GM13976 (cell line): ENCODE measurements at places on chromosomes 7 and 10.
A peak's percentile ranks its signal among the peaks of the same experiment; 100 is the strongest.

DNA sequence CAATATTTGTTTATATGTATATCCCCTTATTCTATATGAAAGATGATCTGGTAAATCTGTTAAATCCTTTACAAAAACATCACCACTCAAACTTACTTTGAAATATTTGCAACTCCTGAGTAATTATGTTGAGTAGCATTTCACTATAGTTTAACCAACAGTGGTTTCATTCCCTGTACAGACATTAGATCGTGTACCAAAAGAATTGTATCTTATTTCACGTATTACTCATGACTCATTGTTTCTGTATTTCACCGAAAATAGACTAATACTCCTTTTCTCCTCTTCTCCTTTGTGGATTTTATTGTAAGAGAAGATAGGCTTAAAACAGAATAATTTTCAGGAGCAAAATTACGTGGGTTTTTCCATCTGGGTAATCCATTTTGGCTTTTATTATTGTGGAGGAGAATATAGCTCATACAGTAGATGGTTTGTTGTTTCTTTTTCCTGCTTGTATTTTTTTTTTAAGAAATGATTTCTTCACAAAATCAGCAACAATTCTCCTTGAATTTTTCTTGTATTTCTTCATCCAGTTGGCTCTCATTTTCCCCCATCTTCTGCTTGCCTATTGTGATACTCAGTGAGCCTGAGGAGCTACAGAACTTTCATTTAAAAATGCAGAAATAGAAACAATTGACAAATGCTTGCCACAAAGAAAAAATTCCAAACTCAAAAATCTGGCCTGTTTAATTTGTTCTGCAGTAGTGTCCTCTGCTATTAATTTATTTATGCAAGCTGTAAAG, 90.6 kb upstream of the OIT3 start:
- peak; percentile 18 for DNase-seq

GRCh38 chr10:77744245-77744644, 106.6 kb upstream of the KCNMA1 start:
- no peak for DNase-seq

- no peak for DNase-seq
These were observed 25.6 kb downstream of the SCD start for GRCh38 chr10:100372415-100373297.

GRCh38 chr10:81600185-81600584, 274.8 kb upstream of the NRG3 start:
- no peak for DNase-seq

DNA sequence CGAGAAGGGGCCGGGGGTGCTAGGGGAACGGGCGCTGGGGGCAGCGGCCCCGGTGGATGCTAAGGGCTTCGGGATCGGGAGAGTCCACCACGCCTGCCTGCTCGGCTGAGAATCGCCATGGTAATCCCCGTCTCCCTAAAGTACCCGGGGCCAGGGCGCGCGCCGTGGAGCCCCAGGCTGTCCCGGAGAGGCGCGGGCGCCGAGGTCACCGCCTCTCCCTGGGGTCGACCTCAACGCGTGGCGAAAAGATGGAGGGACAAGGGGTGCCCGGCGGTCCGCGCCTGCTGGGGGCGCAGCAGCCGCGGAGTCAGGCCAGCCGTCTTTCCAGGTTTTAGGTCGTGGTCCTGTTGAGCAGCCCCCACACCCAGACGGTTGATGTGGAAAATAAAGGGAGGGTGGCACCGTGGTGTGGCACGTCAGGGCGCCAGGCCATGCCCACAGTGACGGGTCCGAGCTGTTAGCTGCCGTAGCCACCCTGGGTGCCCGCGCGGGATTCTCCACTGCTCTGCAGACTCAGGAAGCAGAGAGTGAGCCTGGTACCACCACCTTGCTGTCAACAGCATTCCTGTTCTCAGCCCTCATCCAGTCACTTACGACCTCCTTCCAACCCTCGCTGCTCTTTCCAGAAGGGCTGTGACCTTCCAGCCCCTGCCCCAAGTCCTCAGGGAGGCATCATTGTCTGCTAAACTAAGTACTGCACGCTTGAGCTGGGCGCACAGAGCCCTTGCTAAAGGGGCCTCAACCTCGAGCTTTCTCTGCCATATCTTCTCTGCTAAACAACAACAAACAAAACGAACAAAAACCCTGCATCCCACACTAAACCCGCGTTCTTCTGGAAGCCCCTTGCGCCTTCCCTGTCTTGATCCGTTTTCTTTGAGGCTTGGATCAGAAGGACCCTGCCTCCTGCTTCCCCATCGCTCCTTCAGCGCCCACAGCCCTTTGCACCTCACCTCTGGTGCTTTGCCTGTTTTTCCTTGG, 666 bp downstream of the SMKR1 start:
- no peak for DNase-seq

DNA sequence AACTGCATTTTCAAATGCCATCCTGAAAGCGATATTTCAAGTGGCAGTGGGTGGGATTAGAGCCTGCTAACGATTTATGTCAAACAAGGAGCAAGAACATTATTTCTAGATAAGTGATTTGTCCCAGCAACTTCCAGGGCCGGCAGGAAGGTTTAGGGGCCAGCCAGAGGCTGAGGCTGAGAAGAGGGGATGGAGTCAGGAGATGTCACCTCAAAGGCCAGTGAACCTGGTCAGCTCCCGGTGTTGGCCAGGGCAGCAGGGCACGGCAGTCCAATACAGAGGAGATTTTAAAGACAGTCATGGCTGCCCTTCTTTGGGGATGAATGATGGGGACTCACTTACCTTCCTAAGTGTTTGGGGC, 105.7 kb upstream of the PPIF start:
- no peak for DNase-seq

DNA sequence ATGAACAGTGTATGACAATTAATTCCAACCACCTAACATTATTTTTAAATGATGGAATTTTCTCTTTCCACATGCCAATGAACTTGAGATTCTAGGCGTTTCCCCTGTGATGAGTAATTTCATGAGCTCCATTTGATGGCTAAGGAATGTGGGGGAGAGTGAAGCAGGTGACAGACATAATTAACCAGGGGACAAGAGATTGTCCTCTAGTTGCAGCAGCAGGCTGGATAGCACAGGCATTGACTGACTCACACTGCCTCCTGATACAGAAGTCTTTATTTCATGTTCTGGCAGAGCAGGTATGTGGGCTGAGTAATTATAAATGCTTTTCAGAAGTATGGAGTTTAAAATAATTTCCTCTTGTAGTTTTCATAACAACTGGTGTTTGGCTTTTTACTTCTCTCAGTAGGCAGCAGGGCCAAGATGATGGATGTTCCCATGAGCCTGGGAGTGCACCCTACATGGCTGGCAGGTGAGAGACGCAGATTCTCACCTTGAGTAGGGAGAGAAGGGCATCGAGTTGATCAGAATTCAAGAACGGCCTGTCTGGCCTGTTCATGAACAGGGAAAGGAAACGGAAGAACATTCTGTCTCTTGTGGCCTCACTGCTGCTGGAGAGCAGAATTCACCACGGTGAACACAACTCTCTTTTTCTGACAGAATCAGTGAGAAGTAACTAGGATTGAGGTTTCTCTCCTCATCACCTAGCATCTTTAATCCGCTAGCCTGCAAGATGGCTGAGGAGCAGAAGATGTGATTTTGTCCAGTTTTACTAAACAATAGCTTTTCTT, 118.8 kb downstream of the AOAH start:
- DNase-seq: no peak

DNA sequence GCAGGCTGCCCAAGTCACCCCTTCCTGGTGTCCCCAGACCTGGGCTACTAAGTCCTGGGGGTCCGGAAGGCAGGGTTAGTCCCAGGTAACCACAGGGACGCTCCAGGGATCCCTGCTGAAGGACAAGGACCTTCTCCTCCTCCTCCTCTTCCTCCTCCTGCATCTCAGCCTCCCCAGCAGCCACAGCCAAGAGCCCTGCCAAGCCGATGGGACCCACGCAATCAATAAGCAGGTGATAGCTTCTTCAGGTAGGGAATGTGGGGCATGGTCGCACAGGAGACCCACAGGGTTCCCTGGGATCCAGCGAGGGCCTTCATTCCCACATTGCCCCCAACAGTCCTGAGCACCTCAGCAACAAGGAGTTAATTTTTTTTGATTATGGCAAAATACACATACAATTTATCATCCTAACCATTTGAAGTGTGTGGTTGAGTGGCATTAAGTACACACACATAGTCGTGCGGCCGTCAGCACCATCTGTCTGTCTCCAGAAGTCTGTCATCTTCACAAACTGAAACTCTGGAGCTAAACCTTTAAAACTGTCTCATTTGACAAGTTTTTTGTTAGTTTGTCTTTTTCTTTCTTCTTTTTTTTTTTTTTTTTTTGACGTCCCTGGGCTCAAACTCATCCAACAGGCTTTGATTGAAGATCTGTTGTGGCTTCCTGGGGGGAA, 12.1 kb downstream of the CRYGN start:
- peak; percentile 18 for DNase-seq

- no peak for DNase-seq
These were observed 36.8 kb upstream of the ADAM12 start for GRCh38 chr10:126425032-126425431.

- DNase-seq: no peak
These were observed 12.7 kb downstream of the PTF1A start for GRCh38 chr10:23204773-23205172.

DNA sequence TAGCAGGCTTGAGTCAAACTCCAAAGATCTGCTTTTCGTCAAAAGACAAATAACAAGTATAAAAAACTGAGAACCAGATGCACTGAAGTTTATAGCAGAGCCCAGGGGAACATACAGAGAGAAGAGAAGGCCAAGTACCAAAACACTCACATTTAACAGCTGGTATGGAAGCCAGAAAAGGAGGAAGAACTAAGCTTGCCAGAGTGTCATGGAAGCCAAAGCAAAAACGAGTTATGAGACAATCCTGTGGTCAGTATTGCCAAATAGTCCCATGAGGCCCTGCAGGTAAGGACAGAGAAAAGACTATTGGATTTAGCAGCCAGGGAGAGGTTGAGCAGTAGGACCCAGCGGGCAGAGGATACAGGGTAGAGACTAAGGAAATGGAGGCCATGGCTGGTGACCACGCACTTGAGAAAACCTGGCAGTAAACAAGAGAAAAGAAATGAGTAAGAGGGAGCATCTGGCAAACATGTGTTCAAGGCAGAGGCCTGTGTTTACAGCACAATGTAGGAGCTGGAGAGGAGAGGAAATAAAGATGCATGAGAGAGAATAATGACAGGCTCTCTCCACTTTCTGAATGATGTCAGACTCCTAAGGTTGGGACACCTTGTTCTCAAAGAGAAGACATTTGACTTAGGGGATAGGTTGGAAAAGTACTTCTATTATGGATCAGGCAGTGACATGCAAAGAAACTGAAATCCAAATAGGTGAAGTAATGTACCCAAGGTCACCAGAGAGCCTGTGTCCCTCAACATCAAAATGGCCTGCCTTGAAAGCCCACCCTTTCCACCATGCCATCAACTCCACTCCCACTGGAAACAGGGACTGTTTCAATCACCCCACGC, 9.1 kb downstream of the CREB3L2 start:
- no peak for DNase-seq

- DNase-seq: no peak
These were observed 52.5 kb upstream of the FRMD4A start for GRCh38 chr10:14383266-14383665.

DNA sequence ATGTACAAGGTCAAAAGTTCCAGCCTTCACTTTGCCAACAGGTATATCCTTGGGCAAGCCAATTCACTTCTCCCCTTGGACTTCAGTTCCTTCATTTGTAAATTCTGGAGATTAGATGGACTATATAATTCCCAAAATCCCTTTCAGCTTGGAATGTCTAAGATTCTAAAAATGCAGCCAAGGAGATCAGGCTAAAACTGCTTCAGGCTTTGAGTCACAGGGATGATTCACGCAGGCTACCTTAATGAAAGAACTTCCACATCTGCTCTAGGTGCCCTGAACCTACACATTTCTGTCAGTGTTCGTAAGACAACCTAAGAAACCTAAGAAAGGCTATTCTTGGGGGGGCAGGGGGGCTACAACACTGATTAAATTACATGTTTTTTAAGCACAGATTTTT, 7.1 kb downstream of the CPVL start:
- DNase-seq: no peak

- no peak for DNase-seq
These were observed 229.3 kb downstream of the MAD1L1 start for GRCh38 chr7:2003451-2003930.

GRCh38 chr7:138247568-138248333, 171.5 kb downstream of the AKR1D1 start:
- DNase-seq: no peak

GRCh38 chr7:69600710-69601519, 2.6 kb downstream of the AUTS2 start:
- no peak for DNase-seq

- DNase-seq: no peak
These were observed 40.3 kb downstream of the SGCE start for GRCh38 chr7:94615666-94616065.

- DNase-seq: no peak
These were observed 46.2 kb downstream of the WDR37 start for GRCh38 chr10:1102416-1102815.

- no peak for DNase-seq
These were observed 263.1 kb upstream of the HGF start for GRCh38 chr7:82032901-82033300.

- peak; percentile 2 for DNase-seq
These were observed 95.6 kb downstream of the CPXM2 start for GRCh38 chr10:123795846-123796590.

GRCh38 chr10:24984906-24985305, 31.1 kb downstream of the ENKUR start:
- no peak for DNase-seq

GRCh38 chr7:134927076-134927475, 59.2 kb upstream of the AGBL3 start:
- DNase-seq: no peak

- peak; percentile 69 for DNase-seq
These were observed 2.6 kb downstream of the LDB1 start for GRCh38 chr10:102117391-102118159.

- DNase-seq: no peak
These were observed 9.5 kb upstream of the ADAM12 start for GRCh38 chr10:126397640-126398382.

DNA sequence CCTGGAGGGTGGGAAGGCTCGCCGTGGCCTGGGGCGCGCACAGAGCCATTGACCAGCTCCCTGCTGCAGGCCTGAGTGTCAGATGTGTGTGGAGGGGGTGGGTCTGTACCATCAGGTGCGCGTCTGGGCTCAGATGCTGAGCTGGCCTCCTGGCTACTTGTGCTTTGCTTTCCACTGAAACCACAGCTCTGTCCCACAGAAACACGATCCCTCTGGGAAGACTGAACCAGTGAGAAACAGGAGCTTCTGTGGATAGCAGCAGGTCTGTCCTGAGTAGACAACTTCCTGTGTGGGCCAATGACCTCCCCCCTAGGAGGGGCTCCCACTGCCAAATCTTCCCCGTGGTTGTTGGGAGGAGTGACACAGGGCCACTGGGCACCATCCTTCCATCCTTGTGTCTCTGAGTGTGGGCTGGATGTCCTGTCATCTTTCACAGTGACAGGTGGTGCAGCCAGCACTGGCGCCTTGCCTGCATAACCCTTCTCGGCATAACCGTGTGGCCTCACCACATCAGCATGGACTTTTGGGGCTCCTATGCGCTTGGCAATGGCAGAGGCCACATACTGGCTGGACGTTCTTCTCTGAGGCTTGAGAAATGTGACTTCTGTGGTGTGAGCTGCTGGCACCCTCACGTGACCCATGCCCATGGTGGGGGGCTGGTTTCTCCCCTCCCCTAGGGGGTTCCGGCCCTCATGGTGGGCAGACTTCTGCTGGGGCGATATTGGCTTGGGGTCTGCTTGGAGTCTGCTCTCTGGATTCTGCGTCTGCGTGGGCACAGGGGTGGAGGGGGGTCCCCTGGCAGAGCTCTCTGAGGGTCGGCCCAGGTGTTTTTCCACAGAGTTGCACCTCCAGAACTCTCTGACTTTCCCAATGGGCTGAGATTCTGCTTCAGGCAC, 245.5 kb upstream of the GRB10 start:
- DNase-seq: no peak
